NCI-H1048 (cell line): ENCODE measurements at places on chromosomes 7 and 10.

- DNase-seq = no peak
These were observed 25.7 kb downstream of the CHST3 start for GRCh38 chr10:71989661-71990454.

DNA sequence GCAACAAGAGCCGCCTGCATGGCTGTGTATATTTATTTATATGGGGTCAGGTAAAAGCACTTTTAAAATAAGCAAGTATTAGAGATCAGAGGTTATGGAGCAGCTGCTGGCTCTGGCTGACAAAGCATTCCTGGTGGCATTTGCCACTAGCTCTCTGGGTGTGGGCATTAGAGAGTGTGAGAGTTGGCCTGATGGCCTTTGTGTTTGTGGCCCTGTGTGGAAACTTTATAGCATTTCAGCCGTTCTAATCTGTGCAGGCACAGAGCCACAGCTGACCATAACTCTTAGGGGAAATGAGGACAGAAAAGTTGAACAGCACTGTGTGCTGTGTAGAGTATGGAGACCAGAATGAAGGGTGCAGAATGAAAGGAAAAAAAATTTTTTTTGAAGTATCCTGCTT is 118.9 kb downstream of the AUTS2 start:
- DNase-seq = no peak

DNA sequence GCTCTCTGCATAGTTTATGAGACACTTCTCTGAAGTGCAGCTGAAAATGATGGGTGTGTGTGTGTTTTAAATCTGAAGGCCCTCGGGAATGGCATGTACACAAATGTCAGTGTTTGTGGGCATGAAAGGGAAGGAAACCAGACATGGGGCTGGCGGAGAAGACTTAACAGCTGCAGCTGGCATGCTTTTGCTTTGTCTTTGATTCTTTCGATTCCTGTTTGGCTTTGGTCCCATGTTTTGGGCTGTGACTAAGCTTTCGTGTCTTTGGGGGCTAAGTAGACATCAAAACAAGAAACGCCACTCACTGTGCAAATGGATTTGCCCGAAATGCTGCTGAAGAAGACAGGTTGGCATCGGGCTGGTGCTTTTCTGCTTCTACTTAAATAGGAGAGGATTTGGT is 179.3 kb downstream of the PFKFB3 start:
- no peak for DNase-seq

DNA sequence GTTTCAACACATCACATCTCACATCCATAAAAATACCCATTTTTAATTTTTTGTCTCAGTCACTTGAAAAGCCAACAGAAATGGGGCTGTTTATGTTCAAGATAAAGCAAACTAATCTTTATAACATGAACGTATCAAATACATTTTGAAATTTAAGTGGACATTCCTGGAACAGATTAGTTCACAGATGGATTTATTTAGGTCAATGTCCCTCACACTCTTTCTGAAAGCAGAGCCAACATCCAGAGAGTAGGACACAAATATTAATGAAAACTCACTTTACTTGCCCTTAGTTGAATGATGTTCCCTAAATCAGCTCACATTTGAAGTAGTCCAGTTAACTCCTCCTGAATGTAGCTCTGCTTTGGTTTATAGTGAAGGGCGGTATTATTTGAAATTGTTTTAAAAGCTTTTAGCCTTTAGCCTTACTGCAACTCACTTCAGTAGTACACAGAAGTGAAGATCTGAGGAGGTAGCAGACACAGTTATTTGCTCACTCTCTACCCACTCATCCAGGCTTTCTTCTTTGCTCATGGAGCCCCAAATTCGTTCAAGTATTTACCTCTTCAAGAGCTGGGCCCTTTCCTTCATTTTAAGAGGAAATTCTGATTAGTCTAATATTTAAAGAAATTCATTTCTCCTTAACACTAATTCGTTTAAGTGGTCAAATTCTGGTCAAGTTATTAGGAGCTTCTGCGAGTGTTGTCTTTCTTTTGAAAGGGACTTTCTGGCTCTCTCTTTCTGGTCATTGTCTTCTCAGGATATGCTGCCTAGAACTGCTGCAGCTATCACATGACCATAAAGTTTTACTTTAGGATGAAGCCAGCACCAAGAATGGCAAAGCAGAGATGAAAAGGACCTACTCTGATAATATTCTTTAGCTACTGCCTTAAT is 180.6 kb upstream of the AGR3 start:
- no peak for DNase-seq

DNA sequence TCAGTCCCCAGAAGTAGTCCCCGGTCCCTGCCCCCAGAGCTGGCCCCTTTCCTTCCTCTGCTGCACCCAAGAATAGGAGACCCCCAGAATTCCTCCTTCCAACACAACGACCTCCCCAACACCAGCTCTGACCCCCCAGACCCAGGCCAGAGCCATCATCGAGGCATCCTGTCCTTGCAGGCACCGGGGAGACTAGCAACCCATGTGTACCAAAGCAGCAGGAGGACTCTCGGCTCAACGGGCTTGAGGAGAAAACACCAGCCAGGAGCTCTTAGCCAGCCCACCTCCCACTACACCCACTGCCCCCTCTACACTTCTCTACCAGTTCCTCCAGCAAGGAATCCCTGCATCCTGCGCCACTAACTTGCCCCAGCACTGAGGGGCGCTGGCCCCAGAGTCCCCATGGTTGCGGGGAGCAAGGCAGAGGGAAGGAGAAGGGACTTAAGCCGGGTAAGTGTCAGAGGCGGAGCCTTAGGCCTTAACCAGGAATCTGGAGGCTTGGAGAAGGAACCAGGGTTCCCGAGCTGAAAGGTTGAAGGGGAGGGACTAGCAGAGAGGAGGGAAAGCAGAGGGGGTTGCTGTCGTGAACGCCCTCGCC is 3.9 kb downstream of the GRID1 start:
- DNase-seq = no peak

- no peak for DNase-seq
These were observed 37.6 kb downstream of the FAM53B start for GRCh38 chr10:124706462-124707143.

- DNase-seq = no peak
These were observed 53.3 kb upstream of the SAMD8 start for GRCh38 chr10:75058161-75058560.

GRCh38 chr10:61629576-61629975 is 33.2 kb upstream of the CABCOCO1 start:
- DNase-seq = no peak

DNA sequence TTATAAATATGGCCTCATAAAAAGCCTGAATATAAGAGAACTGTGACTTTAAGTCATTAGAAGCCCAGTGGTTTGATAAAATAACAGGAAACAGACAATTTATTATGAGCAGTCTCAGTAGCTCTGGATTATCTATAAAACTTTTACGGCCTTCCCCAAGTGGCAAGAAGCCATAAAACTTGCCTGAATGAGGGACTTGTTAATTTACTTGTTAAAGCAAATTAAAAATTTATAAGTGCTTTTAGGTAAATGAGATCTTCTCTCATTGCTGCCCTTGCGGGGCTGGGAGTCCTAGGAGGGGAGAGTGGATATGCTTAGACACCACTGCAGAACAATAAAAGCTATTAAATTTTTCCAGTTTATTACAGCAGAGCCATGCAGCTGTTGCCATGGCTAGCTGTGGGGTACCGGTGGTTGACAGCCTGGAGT is 499.9 kb downstream of the AUTS2 start:
- no peak for DNase-seq

DNA sequence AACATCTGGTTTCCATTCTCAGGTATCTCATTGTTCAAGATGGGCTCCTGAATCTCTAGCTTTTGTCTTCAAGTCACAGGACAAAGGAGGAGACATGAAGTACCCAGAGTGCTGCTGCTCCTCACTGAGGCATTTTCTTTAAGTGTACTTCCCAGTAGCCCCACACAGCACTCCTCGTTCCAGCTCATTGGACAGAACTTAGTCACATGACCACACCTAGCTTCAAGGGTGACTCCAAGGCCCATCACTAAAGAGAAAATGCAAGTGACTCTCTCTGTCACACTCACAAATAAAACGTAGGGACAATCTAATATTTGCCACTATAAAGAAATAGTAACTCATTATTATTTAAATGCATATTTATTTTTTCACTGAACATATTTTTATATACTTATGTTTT is 58.3 kb upstream of the NEUROD6 start:
- DNase-seq = no peak

DNA sequence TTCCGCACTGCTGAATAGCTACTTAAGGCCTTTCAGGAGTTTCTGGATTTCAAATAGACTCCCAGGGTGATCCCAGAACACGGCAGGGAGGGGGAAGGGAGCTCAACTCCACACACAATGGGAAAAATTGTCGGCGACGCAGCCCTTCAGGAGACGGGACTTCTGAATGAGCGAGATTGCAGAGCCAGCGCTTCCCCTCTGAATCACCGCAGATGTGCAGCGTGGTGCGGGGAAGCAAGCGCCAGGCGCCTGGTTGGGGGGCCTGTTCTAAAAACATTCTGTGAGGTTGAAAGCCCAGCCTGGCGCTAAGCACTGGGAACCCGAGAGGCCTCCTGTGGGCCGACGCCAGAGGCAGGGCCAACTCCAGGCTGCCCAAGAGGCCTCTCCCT is 163.3 kb downstream of the MAD1L1 start:
- DNase-seq = no peak

- no peak for DNase-seq
These were observed 30.8 kb downstream of the FKBP6 start for GRCh38 chr7:73358590-73359275.

DNA sequence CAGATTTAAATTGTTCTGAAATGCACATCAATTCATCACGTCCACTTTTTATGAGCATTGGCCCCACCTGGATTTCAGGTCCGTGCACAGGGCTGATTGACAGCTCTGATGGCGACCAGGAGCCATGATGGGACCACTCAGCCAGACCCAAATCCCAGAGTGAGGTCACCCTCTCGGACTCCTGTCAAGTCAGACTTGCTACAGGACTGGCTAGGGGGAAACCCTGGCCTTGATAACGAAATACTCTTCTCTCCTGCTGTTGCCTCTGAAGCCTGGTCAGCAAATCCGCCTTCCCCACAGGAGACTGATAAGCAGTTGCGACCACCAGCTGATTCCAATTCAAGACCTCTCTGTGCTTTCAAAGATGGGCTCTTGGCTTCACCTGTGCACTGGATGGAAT is 76.4 kb downstream of the CARD11 start:
- DNase-seq = no peak

GRCh38 chr10:108608860-108609259 is 1314.5 kb downstream of the XPNPEP1 start:
- no peak for DNase-seq

DNA sequence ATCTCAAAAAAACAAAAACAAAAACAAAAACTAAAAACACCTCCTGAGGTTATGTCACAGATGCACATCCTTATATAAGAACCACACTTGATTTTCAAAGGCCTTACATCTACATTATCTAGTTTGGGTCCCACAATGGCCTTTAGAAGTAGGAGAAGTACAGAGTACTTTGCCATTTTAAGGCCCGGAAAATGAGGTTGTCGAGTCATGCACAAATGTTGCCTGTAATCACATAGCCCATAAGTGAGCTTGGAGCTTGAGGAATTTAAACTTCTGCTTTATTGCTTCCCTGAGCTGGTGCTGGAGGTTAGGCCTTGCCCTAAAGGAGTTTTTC is 9.7 kb upstream of the MKRN1 start:
- no peak for DNase-seq

GRCh38 chr10:110407301-110408170 is 90.2 kb upstream of the DUSP5 start:
- no peak for DNase-seq

DNA sequence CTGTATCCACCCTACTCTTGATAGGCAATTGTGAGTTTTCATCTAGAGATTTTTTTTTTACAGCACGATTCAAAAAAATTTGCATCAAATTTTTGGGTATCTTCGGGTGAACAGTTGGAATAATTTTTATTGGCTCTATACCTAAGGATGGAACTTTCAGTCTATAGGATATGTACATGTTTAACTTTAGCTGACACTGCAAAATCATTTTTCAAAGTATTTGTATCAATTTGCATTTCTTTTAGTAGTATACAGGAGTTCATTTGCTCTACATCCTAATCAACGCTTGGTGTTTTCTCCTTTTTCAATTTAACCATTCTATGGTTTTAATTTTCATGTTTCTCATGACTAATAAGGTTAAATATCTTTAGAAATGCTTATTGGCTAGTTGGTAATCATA is 11.7 kb downstream of the MGAM2 start:
- DNase-seq = no peak

GRCh38 chr7:1562597-1563051 is 6.6 kb upstream of the TMEM184A start:
- DNase-seq = no peak

DNA sequence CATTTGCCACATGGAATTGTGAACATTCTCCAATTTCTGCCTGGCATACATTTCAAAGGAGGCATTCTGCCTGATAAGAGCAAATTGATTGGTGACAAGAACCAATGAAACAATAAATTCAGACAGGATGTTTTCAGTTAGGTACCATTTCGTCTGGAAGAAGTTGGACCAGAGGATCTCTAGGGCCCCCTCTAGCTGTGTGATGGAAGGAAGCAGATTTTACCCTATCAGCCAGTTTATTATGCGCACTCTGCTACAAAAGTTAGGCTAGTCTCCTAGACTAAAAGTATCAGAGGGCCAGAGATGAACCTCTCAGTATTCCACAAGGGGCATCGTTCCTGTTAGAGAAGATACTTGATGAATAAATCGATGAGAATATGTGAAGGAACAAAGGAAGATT is 118.0 kb downstream of the BUB3 start:
- no peak for DNase-seq

- DNase-seq = no peak
These were observed 98.0 kb upstream of the GATA3 start for GRCh38 chr10:7956508-7956907.

DNA sequence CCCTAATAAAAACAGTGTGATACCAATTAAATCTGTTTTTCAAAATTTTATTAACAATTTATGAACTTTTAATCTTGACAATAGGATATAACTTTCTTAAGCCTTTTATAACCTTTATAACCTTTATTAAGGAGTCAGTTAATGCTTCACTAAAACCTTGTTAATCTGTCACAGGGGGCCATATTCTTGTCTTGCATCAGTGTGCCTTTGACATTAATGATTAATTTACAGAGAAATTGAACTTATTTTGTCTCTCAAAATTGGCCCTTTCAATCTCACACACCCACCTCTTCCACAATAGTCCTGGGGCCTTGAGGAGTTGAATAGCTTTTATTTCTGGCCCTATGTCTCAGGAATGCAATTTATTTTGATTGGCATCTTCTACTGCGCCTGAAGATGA is 68.5 kb downstream of the AKR1C4 start:
- no peak for DNase-seq

GRCh38 chr7:5677538-5678294 is 103.7 kb downstream of the RNF216 start:
- no peak for DNase-seq
